ENCODE measurements at places on chromosomes 11 and 22.

DNA sequence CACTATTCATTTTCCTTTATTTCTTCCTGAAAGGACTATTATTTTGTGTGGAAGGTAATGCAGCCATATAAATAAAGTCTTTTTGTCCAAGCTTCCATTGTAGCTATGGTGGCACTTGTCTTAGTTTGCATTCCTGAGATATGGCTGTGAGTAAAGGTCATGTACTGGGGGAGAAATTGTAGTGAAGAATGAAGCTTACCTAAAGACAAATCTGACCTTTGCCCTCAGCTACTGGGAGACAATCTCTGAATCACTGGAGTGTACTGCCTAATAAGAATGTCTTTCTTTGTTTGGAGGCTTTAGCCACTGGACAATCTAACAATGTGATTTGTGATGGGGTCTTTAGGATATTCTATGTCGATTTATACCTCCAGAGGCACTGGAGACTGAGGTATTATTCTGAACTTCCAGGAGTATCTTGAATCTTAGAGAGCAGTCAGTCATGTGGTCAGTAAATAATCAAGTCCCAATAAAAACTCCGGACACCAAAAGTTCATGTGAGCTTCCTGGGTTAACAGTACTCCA lies 39.7 kb upstream of the OR5AK2 start:
- DNase-seq = no peak

GRCh38 chr22:20281891-20282290 lies 13.8 kb upstream of the RTN4R start:
- no peak for DNase-seq

DNA sequence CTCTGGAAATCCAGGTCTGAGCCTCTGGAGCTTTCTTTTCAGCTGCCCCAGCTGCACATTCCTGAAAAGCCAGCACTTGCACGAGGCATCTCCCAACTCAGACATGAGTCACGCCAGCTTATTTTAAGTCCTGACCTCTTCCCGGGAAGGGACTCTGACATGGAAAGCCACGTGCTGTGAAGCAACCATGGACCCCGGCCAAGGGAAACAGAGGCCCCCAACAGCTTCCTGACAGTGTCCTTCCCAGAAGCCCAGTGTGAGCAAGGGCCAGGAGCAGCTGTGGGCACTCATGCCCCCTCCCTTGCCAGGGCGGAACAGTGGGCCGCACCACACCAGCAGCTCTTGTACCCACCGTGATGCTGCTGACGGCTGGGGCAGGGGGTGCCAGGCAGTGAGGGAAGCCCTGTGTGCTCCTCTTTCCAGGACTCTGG lies 118.8 kb upstream of the CADM1 start:
- no peak for DNase-seq

GRCh38 chr11:95115597-95115996 lies 26.0 kb downstream of the ENDOD1 start:
- DNase-seq = no peak

- DNase-seq = no peak
Measured at GRCh38 chr11:127193950-127194349, 193.4 kb upstream of the KIRREL3 start.

DNA sequence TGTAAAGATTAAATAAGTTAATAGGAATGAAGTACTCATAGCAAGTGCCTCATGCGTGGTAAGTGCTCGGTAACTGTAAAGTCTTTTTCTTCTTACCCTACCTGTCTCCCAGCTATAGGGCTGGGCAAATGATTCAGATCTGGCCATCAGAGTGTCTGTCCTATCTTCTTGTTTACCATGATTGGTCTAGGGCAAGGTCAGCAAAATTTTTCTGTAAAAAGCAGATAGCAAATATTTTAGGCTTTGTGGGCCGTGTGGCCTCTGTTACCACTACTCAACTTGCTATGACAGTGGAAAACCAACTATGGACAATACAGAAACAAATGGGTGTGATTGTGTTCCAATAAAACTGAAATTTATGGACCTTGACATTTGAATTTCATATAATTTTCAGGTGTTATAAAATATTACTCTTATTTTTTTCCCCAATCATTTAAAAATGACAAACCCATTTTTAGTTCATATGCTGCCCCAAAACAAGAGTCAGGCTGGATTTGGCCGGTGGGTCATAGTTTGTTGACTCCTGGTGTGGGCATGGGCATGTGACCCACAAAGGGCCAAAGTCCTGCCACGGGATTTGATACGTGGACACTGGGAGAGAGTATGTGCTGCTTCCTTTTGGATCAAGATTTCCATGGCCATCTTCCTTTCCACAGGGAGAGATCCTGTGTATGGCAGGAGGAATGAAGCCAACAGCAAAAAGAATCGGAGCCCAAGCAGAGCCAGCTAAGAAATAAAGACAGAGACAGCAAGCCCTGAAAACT lies 26.8 kb upstream of the FZD4 start:
- no peak for DNase-seq

DNA sequence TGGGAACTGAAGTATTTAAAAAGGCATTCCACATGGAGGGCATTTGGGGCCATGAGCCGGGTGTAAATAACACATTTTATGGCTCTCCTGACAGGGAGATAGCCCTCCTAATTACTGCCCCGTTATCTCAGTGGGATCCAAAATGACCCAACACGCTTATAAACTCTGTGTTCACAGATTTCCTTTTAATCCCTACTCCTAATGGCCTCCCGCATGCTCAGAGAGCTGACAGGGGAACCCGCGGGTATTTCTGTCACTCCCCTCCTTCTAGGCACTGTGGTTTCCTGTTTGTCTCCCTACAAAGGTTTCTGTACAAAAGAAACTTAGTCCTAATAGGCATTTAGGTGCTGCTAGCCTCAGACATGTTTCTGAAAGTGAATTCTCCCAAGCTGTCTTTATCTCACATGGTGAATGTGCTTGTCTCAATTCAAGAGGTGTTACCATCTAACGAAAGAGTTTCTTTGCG lies 202.8 kb upstream of the SEZ6L start:
- DNase-seq = no peak

- no peak for DNase-seq
Measured at GRCh38 chr11:8814209-8814922, 96.6 kb upstream of the AKIP1 start.

GRCh38 chr11:30741039-30741550 lies 154.9 kb upstream of the MPPED2 start:
- no peak for DNase-seq

DNA sequence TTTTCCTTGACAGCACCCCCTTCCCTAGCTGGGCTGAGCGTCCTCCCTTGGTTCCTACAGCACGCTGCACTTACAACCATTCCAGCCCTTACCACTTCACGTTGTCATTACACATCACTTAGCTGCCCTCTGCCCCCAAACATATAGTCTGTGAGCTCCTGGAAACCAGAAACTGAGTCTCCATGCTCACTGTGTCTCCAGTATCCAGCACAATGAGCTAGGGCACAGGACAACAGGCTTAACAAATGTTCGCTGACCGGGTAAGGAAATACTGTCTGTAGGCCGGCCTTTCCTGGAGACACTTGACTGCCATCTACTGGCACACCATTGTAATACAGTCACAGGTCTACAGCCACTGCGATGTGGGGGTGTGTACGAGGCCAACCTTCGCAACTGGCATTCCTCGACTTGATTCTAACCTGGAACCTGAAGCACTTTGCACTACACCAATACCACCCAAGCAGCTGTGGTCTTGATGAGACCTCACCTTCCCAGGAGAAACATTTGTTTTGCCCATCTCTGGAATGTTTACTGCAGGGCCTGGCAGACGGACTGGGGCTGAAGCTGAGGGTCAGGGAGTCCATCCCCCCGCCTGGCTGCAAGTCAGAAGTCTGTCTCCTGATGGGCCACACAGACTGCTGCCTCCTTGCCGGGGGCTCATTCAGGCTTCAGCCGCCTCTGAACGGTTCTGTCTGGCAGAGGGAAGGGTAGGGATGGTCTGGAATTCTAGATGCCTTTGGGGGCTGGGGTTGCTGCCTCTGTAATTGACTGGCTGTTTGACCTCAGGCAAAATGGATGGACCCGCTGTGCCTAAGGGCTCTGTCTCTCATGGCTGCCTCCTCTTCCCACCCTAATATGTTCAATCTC lies 72.0 kb downstream of the SYN3 start:
- peak; percentile 30 for DNase-seq

GRCh38 chr22:27892064-27892463 lies 27.0 kb downstream of the PITPNB start:
- DNase-seq = no peak

GRCh38 chr11:5691964-5692361 lies 2.4 kb downstream of the TRIM22 start:
- peak; percentile 33 for DNase-seq

DNA sequence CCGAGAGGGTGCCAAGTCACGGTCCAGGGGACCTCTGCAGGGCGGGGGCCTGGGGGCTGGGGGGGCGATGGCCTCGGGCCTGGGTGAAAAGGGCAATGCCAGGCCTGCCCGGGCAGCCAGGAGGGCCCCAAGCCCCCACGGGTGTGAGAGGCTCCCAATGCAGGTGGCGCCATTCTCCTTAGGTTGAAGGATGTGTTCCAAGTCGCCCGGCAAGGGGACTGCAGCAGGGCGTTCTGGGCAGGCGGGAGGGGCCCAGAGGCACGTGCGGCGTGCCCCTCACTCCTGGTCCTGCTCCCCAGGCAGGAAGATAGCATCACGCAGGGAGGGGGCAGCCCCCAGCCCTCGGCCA lies 730 bp upstream of the TNNI2 start:
- no peak for DNase-seq

DNA sequence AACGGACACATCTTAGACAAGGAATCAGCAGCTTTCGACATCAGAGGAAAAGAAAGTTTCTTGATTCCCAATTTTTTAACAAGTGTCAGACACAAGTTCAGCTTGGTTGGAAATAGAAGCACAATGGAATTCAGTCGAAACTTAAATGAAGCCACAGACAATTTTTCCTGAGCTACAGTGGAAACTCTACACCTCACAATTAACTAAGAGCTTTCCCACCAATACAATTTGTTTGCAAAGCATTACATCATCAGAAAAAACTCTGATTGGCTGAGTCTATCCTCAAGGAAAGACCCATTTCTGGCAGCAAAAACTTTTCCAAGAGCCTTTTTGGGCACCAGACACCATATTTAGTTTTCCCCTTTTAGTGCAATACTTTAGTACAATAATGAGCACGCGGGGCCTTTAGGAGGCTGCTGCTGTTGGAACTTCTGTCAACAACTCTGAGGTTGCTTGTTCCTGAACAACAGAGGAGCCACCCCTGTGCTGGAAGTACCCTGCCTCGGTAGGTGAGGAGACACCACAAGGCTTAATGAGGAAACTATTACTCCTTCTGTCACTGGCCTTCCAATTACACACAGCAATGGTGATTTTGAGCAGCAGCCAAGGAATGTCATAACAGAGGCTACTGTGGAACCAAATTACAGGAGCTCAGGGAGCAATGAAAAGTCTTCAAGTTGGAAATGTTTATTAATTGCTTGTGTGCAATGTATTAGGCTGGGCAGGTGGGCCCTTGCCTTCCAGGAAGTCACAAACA lies 61.9 kb upstream of the BARX2 start:
- DNase-seq = no peak

- DNase-seq = no peak
Measured at GRCh38 chr22:11627436-11627797, 3900.6 kb upstream of the OR11H1 start.

- peak; percentile 27 for DNase-seq
Measured at GRCh38 chr22:40258501-40258915, 80.8 kb downstream of the TNRC6B start.

- no peak for DNase-seq
Measured at GRCh38 chr22:19117111-19117512, 5.1 kb downstream of the DGCR2 start.

GRCh38 chr11:68335683-68336082 lies 23.3 kb downstream of the LRP5 start:
- no peak for DNase-seq

DNA sequence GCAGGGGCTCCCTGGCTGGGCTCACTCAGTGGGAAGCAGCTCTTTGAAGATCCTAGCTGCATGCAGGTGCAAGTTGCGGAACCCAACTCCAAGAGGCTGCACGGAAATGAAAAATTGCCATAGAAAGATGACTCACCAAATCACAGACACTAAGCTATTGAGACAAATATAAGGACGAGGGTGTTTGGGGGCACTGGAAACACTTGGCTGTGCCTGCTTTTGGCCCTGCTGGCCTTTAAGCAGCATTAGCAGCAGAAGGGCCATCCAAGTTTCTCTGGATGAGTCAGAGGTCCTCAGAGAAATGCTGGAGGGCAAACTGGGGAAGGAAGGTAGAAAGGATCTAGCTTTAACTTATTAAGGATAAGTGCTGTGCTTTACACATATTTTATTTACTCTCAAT lies 282.3 kb downstream of the KIRREL3 start:
- no peak for DNase-seq

- no peak for DNase-seq
Measured at GRCh38 chr11:94638301-94638901, 71.2 kb downstream of the PIWIL4 start.

DNA sequence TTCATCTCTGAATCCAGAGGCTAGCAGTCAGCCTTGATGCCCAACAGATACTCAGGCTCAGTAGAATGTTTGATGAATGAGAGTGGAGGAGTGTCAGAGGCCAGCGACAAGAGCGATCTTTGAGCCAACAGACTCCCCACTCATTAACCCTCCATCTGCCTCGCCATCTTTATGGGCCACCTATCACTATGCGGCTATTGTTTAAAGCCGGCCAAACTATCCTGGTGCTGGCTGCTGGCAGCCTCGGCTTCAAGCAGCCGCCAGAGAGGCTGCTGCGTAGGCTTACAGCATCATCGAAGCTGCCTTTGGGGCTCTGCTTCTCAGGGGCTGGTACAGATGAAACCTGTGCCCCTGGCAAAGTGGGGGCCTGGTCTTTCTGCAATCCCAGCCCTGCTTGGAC lies 525.6 kb downstream of the INSC start:
- no peak for DNase-seq

GRCh38 chr11:86181379-86181778 lies 63.2 kb upstream of the EED start:
- DNase-seq = no peak
